ENCODE measurements at places on chromosomes 4 and X. TPM values are rescaled to one million over a fixed set of nuclear protein-coding genes. Genes with fewer than 3 reads are reported as not detected.
A peak's percentile ranks its signal among the peaks of the same experiment; 100 is the strongest.

- no peak for DNase-seq
These were observed 29.0 kb downstream of the CLDN22 start for GRCh38 chr4:183291070-183291469.

- no peak for DNase-seq
These were observed 71.9 kb upstream of the RPS6KA6 start for GRCh38 chrX:84259868-84260267.

- no peak for DNase-seq
These were observed at the start of gene IRS4 for GRCh38 chrX:108736509-108737479. IRS4 (minus strand) TSS chrX:108736563.

HPSE gene
- 1.1 TPM for total RNA-seq

UGT2B17 gene
- total RNA-seq = not detected

DNA sequence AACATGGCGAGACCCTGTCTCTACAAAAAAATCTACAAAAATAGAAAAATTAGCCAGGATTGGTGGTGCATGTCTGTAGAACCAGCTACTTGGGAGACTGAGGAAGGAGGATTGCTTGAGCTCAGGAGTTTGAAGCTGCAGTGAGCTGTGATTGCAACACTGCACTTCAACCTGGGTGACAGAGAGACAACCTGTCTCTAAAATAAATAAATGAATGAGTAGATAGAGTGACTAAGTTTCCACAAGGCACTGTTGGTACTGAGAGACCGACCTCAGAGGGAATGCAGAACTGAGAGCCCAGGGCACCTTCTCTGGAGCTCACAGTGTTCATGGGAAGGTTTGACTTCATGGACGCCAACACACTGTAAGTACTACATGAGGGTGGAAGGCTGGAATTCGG, 26.7 kb upstream of the ARSD start:
- no peak for DNase-seq

- no peak for DNase-seq
These were observed 354.4 kb upstream of the CLNK start for GRCh38 chr4:11038926-11039325.

DNA sequence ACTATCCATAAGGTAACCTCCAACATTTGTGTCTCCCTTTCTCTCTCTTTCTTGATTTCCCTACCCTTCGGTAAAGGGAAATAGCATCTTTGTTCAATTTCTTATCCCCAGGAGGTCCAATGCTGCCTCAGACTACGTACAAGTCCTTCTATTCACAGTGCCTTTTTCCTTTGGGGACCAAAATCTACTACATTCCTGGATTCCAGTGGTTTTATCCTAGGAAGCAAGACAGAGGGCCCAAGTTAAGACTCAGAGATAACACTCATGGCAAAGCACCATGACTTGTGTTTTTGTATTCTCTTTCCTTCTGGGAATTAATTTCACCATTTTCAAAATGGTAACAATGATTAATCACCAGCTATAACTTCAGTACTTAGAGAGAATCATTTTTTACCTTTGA, 10.6 kb downstream of the G3BP2 start:
- no peak for DNase-seq

GRCh38 chr4:84237008-84237407, 262.1 kb downstream of the NKX6-1 start:
- DNase-seq = no peak

GRCh38 chr4:77028246-77028645, 47.5 kb downstream of the CCNI start:
- no peak for DNase-seq

- DNase-seq = no peak
These were observed 66.1 kb upstream of the H2AZ1 start for GRCh38 chr4:100016191-100016590.

DNA sequence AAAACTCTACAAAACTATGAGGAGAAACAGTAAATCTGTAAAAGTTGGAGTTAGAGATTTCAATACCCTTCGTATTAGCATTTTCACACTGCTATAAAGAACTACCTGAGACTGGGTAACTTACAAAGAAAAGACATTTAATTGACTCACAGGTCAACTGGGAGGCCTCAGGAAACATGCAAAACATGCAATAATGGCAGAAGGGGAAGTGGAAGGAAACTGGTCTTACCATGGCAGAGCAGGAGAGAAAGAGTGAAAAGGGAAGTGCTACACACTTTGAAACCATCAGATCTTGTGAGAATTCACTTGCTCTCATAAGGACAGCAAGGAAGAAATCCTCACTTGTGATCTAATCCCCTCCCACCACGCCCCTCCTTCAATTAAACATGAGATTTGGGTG, 949.9 kb downstream of the TECRL start:
- no peak for DNase-seq

GRCh38 chr4:29002151-29002550, 1718.0 kb upstream of the PCDH7 start:
- no peak for DNase-seq

SULT1E1 gene
- total RNA-seq = not detected

CCDC110 gene
- total RNA-seq = 0.57 TPM

DNA sequence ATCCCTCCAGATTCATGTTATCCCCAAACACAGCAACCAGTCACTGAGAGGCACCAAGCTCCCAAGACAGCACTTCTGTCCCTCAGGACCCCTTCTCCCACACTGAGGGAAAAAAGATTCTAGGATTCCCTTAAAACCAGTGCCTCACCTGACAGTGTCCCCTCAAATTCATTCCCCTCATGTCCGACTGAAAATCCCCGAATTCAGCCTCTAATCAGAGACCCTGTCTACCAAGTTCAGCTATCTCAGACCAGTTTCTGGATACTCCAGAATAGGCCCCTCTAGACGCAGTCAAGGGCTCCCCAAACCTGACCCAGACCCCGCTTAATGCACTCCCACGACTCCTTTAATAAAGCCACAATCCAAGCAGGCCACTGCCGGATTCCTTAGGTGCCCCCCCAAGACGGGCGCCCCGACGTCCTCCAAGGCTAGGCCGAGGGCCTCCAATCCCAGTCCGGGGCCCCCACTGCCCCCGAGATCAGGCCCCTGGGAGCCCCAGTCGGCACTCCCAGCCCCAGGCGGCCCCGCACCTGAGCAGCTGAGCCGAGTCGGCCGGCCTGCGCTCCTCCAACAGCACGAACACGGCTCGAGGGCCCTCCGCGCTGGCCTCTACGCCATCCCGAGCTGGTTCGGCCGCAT, 457 bp downstream of the TFE3 start:
- DNase-seq = peak; percentile 20

- DNase-seq = no peak
These were observed 67.4 kb downstream of the APBB2 start for GRCh38 chr4:41146716-41147506.

S100G gene
- total RNA-seq = not detected

GRCh38 chr4:10087152-10087791, 29.3 kb downstream of the WDR1 start:
- DNase-seq = no peak

NOA1 gene
- 16.5 TPM for total RNA-seq

STATH gene
- not detected for total RNA-seq

DNA sequence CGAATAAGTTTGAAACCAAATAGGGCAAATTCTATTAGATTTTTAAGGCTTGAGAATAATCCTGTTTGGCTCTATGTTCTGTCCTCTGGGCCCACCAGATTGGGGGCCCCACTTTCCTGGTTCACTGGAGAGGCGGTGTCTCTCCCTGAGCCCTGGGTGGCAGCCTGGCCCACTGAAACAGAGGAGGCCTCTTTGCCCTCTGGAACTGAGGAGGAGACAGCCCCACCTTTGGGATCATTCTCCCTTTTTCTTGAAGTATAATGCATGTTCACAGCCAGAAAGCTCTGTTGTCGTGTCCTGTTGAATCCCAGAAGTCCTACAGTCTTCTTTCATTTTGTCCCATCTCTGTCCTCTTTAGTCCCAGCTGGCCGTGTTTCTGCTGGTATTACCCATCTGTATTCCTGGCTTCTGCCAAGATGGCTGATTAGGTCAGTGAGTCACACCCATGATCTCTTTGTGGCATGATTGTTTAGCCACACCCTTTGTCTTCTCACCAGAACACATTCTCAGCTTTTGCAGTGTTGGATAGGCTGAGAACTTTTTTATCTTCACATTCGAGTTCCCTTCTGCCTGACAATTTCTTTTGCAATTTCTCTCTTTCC, 8.1 kb upstream of the TBC1D25 start:
- DNase-seq = no peak

- no peak for DNase-seq
These were observed 50.2 kb downstream of the PRKG2 start for GRCh38 chr4:81164623-81165416.

GRCh38 chr4:55868581-55869090, 15.2 kb downstream of the EXOC1 start:
- no peak for DNase-seq

GRCh38 chr4:144461906-144462305, 184.1 kb upstream of the HHIP start:
- DNase-seq = no peak

GRCh38 chr4:68954126-68954525, 2.5 kb upstream of the UGT2A3 start:
- no peak for DNase-seq

GRCh38 chr4:168506014-168506413, 9.2 kb downstream of the PALLD start:
- no peak for DNase-seq

Data from CD8-positive, alpha-beta T cell (primary cell).